NCI-H1694 treated with DMSO at 0.1 percent for 48 hours (cell line): ENCODE measurements at places on chromosomes 5 and 9.

- no peak for DNase-seq
Measured at GRCh38 chr5:179118338-179118737, 58.2 kb downstream of the ZNF354C start.

- peak; percentile 9 for DNase-seq
Measured at GRCh38 chr9:2017331-2018161, 2.4 kb downstream of the SMARCA2 start.

- DNase-seq: no peak
Measured at GRCh38 chr9:28801144-28801799, 1228.0 kb upstream of the C9orf72 start.

- DNase-seq: no peak
Measured at GRCh38 chr5:73944581-73944980, 318.6 kb downstream of the ARHGEF28 start.

DNA sequence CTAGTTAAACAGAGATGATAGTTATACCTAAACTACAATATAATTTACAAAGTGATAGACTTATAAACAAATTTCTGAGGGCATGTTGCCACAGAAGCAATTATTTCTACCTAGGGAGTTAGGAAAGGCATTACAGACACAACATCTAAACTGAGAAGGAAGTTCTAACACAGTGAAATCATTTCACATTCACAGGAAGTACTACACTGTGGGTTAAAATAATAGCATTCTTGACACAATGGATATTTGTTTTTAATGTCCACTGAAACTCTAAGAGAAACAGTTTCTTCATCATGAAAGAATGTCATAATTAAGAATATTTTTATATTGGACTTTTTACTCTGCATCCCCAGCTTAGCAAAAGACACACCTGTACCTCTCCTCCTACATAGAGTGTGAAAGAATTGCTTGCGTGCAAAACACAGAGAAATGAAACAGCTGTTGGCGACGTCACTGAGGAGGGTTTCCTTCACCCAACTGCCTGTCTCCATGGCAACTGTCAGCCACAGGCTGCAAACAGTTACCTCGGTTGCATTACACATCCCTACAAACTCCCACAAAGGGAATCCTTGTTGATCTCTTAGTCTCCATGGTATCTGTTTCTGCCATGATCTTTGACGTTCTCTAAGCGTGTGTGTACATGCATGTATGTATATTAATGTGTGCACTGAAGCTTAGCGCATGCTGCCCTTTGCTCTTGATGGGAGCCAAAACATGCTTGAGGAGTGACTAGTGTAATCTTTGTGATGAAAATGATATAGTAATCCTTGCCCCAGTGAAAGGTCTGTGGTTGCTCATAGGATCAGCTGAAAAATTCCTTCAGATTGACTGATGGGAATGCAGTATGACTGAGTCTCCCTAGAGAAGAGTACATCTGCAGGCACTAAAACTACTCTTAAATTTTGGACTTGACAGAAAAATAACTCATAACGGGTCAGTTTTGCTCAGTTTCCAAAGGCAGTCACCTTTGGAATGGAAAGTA is 168.5 kb downstream of the ACTL7B start:
- peak; percentile 5 for DNase-seq

- DNase-seq: no peak
Measured at GRCh38 chr5:179869101-179869500, 10.5 kb upstream of the MRNIP start.

DNA sequence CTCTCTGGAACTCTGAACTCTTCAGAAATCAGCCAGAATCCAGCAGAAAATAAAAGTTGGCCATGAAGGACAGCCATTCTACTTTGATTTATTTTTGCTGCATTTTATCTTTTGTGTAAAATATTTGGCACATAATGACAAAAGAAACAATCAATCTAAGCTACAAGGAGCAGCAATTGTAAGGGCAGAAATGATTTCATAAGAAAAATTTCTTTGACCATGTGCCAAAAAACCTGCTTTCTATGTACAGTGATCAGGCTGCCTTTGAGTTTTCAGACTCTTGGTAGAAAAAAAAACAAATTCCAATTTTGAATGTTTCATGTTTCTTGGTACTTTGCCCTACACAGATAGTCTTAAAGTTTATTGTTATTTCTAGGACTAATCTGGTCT is 69.8 kb upstream of the SLC1A3 start:
- DNase-seq: no peak

- DNase-seq: no peak
Measured at GRCh38 chr9:13372510-13372909, 93.0 kb upstream of the MPDZ start.

DNA sequence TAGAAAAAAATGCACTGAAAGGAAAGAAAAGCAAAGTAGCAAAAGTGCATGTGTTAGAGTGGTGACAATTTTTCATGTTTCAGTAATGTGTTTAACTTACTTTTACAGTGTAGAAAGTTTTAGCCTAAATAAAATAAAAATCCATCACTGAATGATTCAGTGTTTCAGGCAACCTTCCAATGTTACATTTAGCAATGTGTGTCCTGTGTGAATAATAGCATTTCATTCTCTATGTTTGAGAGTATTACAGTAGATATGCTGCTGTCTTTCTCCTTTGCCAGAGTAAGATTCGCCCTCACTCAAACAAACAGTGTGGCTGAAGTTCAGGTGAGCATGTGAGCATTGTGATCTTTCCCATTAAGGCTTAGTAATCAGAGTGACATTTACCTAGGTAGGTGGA is 171.1 kb downstream of the TARS1 start:
- no peak for DNase-seq

DNA sequence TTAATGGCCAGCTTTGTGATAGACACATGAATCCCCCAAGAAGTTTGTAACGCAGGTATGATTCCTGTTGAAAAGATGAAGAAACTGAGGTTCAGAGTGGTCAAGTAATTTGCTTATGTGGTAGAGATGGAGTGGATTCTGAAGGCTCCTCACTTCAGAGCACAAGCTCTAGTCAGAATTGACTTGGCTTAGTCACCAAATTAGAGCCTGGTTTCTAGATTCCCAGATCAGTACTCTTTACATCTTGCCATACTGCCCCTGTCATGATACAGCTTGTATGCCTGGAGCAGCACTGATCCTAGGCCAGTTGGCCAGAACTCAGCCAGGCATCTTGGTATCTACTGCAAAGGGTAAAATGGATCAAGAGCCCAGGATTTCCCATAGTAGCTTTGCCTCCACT is 284.4 kb upstream of the RFX3 start:
- DNase-seq: no peak

- no peak for DNase-seq
Measured at GRCh38 chr5:171865471-171865870, 79.9 kb downstream of the SMIM23 start.
